Smooth muscle cell of the pulmonary artery (primary cell): ENCODE measurements at places on chromosomes 5 and 9. TPM values are rescaled to one million over a fixed set of nuclear protein-coding genes. Genes with fewer than 3 reads are reported as not detected.

SLC1A1 gene
- 25.8 and 70.4 TPM in 2 replicates for total RNA-seq

CCDC183 gene
- 0.52 and 0.89 TPM in 2 replicates for total RNA-seq

ASS1 gene
- 86.8 and 138 TPM in 2 replicates for total RNA-seq

DBH gene
- not detected in 2 replicates for total RNA-seq

ELOVL7 gene
- total RNA-seq, result 0.07 TPM in 1 of 2 replicates, not detected in the other
